ENCODE measurements at places on chromosomes 12 and 14.
A peak's percentile ranks its signal among the peaks of the same experiment; 100 is the strongest.

GRCh38 chr12:51087818-51088217 lies 4.4 kb upstream of the CSRNP2 start:
- DNase-seq, result no peak

DNA sequence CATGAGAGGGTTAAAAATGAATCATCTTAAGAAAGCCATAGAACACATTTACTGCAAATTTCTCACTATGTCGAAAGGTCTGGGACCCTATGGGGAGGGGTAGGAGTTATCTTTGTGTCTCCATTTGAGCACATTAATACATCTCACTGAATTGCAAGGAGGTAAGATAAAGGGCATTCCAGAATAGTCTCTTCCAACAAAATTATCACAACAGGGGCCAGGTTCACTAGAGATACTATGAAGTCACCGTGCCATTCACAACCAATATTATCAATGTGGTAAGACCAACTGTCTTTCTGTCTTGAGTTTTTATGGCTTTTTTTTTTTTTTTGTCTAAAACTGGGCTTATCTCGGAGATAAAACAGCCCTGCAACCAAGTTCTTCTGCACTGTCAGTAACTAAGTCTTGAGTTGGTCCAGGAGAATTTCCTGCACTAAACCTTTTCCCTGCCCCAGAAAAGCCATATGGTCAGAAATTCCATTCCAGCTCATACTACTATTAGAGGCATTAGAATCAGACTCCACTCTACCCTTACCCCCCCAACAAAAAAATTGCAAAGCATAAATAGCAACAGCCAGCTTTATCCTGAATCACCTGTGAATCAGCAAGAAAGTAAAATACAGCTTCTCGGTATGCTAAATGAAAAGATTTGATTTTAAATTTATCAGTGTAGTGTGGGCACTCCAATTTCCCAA lies 79.7 kb downstream of the PTPRR start:
- no peak for DNase-seq

GRCh38 chr12:12725956-12726554 lies 8.9 kb downstream of the CDKN1B start:
- DNase-seq, result no peak

GRCh38 chr14:46747001-46747652 lies 95.5 kb upstream of the RPL10L start:
- DNase-seq, result no peak

- peak; percentile 63 for DNase-seq
Measured at GRCh38 chr14:106436310-106436905, 910.0 kb downstream of the TMEM121 start.

DNA sequence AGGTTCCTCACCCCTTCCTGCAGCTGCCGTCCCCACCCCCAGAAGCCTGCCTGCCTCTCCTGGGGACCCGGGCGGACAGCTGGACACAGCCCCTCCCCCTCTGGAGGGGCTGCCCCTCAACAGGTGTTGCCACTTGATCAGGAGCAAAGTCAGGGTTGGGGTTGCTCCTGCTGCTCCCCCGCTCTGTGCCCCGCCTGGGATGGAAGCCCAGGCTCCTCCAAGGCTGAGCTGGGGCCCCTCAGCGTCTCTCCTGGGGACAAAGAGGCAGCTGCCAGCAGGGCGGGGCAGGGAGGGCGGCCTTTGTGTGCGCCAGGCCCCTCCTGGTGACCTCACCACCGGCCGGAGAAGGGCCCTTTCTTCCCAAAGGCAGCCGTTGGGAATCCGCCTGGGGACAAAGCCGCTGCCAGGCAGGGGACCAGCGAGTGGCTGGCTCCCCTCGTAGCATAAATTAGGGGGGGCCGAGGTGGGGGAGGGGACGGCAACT lies 13.7 kb downstream of the TRMT61A start:
- no peak for DNase-seq

- DNase-seq, result no peak
Measured at GRCh38 chr14:54192610-54193009, 204.2 kb upstream of the CDKN3 start.

GRCh38 chr12:127101076-127101475 lies 1165.9 kb upstream of the TMEM132C start:
- DNase-seq, result no peak

DNA sequence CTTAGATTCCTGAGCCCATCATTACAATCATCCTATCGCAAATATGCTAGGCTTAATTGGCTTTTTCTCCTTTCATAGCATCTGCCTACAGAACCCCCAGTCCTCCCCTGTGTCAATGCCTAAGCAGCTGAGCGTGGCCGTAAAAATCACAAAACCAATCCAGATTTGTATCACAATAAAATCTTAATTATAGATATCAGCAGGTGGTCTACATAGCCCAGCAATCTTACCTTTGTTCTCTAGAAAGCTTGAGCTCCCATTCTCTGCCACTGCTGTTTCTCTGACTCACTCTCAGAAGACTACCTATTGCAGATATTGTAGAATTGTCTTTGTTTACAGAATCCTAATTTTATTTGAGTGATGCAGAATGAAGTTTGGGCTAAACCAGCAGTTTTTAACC lies 37.9 kb upstream of the PPM1A start:
- no peak for DNase-seq

- DNase-seq, result no peak
Measured at GRCh38 chr14:37623426-37623951, 28.1 kb downstream of the TTC6 start.

DNA sequence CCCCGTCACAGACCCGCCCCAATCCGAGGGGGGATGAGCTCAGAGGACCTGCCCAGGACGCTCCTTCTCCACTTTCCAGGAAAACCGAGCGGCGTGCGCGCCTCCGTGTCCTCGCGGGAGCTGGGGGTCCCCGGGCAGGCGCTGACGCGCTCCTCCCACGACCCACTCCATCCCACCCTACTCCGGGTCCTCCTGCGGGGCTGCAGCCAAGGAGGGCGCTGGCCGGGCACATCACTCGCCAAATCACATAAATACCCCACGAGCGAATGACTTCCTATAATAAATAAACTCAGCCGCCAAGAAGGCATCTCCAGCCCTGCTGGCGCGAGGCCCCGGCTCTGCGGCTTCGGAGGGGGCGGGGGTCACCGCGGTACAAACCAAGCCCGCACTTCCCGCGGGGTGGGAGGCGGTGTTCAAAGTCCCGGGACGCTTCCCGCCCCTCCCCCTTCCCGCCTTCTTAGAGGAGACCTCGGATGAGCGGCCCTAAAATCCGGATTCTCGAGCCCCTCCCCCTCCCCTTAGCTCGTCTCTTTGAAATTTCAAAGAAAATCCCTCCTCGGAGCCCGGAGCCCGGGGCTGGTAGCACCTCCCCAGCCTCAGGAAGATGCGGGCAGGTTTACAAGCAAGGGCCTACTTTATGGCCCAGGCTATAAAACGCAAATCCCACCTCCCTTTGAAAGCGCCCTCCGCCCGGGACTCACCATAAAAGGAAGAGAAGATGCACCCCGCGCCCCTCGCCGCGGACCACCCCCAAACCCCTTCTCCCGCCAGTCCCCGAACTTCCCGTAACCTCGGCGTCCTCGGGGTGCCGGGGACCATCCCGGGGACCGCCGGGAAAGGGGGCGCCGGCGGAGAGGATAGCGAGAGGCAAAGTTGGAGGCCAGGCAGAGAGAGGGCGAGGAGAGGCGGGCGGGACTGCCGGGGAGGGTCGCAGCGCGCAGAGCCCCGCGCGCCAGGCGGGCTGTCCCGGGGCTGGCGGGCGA lies 712 bp upstream of the FZD10 start:
- no peak for DNase-seq

DNA sequence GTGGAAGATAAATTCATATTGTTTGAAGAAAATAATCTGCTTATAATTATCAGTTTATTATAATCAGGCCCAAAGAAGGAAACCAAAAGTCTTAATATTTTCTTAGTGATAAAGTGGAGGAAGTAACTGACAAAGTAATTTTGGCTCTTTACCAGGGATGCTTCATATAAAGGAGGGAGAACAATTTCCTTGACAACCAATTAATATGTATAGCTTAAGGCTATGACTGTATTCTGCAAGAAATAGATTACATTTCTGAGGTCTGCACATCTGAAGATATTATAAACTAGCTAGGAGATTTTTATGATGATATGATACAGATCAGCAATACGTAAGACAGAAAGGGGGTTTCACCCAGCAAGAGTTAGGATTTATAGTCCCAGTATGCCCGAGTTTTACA lies 90.8 kb downstream of the BICD1 start:
- no peak for DNase-seq

- no peak for DNase-seq
Measured at GRCh38 chr14:68404652-68405183, 388.1 kb downstream of the ZFP36L1 start.

GRCh38 chr12:92469837-92470236 lies 233.0 kb upstream of the PLEKHG7 start:
- no peak for DNase-seq
